NCI-H2081 treated with DMSO at 0.1 percent for 48 hours (cell line): ENCODE measurements at places on chromosomes 12 and 14.

GRCh38 chr12:19440019-19440858 is 947 bp downstream of the AEBP2 start:
- no peak for DNase-seq

DNA sequence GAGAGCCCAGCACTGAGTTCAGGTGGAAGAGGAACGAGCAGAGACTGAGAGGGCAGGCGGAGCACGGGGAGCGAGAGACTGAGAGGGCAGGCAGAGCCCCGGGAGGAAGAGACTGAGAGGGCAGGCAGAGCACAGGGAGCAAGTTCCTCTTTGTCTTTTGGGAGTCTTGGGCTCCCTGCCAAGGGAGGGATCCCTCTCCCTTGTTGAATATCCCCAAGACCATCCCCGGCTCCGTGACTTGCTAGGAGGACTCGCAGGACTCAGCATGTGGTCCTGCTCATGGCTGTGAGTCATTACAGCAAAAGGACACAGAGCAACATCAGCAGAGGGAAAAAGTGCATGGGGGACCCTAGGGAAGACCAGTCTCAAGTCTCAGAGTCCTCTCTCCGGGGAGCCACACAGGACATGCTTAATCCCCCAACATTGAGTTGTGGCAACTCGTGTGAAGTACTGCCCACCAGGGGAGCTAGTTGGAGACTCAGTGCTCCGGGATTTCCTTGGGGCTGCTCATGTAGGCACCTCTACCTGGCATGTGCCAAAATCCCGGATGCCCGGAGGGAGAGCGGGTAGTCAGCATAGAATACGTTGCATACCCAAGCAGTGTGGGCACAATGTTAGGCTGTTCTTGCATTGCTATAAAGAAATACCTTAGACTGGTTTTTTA is 81.0 kb downstream of the CCDC92 start:
- DNase-seq: no peak

DNA sequence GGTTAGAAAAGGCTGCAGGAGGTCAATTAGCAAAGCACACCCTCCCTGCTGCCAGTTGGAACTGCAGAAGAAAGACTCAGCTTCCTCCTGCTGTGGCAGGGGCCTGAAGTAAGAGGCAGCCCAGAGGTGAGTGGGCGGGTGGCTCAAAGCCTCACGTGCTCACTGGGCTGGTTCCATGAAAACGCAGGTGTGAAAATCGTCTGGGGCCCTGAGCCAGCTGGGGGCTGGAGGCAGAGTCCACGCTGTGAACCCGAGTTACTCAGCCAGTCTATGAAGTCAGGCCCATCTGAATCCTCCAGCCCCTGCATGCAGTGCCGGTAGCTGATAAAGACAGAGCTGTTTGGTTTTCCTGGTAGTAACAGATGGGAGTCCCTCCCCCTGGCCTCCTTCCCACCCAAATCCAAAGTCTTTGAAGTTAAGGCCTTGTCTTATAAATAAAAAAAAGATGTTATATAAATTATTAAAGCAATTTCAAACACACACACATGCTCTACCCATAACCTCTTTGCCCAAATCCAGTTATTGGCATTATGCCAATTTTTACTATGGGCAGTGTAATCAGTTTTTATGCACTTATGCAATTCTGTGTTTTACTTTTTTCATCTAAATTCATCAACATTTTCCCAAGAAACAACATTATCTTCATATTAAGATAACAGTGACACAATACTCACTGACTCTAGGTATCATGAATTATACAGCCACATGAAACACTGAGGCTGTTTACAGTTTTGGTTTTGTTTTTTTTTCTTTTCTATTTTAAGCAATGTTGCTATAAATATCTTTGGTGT is 57.9 kb upstream of the PNMA1 start:
- DNase-seq: peak; percentile 21

DNA sequence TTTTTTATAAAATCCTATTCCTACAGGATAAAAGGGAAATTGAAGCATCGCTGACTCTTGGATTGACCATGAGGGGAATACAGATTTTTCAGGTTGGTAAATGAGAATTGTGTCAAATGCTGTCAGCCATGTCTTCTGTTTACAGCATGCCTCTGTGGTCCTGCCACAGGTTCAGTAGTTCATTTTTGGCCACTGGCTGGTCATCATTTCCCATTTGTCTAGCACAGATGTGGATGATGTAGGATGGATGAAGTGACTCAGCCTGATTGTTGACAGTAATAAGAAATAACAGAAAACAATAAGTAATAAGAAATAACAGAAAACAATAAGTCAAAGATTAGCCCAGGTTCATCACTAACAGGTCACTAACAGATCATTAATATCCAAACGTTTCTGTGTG is 59.8 kb downstream of the FRMD6 start:
- DNase-seq: no peak

DNA sequence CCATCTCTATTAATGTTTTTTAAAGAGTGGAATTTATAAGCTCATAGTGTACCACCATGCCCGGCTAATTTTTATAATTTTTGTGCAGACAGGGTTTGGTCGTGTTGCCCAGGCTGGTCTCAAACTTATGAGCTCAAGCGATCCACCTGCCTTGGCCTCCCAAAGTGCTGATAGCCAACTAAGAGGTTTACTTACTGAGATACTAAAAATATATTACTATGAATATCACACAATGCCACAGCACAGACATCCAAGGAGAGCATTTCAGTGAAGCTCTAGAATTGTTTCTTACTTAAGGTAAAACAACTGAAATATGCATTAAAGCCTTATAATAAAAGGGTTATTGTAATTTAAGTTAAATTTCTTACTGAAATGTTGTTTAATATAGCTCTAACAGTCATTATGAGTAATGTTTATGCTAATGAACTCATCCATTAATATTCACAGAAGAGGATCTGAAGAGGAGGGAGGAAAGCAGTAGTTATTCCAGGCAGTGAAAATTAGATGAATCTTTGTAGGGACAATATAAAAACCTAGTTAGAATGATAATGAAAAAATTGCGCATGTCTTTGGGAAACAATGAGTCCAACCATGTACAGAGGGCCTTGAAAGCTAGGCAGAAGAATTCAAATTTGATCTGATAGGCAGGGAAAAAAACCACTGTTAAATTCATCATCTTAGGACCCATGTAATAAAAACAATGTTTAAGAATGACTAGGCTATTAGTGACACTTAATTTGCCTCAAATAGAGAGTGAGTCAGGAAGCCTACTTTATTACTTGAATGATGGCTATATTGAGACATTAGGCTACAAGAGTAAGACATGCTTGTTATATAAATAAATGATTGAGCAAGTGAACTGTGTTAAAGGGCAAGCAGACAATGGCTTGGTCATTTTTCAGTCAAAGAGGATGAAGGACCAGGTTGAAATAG is 99.2 kb downstream of the SLC41A2 start:
- DNase-seq: no peak

DNA sequence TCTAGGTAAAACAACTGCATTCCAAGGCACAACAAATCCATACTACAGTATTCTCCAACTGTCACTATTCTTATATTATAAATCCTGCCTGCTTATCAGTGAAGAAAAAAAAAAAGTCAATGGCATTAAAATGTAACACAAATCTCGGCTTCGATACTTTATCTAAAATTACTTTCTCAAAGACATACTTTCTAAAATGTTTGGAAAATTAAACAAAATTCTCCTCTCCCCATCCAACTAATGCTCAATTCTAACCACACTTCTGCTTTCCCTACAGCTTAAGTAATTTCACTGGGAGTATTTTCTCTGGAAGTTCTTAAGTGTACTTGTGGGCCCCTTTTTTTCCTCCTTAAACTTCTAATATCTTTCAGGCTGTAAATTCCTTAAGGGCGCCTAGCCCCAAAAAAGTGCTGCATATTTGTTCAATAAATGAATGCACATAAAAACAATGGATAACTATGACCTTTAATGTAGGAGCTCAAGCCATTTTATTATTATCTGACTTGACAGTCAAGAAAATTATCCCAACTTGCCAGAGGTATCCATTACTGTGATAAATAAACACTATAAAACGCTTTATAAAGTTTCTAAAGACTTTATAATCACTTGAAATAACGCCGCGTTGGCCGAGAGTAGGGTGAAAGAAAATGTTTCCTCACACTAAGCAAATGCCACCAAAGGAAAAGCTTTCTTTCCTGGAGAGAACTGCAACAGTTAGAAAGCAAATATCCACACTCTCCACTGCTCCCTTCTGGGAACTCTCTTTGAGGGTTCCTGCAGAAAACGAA is 977 bp downstream of the HEATR5A start:
- no peak for DNase-seq

DNA sequence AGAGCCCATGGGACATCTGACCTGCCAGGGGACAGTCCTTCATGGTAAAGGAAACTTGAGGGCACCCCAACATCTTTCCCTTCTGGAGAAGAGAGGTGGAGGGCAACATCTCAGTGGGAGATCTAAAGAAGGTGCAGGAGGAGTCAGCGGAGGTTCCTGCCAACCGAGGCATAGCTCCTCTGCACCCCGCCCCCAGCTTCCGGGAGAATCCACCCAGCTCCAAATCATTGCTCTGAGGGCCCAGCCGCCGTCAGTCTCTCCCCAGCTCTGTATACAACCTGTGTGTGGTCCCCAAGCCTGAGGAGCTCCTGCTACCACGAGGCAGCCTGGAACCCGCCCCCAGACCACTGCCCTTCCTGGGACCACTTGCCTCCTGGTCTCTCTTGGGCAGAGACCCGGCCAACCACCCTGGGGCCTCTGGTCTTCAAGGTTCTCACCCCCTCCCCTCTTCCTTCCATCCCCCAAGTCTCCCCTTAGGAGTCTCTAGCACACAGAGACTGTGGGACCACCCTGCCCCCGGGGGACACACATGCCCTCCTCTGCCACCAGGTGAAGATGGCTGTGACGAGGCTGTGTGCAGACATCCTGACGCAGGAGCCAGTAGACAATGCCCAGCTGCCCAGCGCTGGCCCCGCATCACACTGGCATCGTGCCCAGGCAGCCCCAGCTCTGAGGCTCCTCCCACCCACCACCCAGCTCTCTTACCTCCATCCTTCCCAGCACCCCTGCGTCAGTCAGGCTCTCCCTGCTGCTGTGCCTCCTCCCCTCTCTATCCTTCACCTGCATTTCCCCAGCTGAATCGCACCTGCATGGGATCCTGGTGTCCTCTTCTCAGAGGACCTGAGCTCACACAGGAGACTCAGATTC is 13.0 kb upstream of the NUDT14 start:
- peak; percentile 39 for DNase-seq

- no peak for DNase-seq
Observed at GRCh38 chr12:65561798-65562382, 262.4 kb upstream of the HMGA2 start.

- no peak for DNase-seq
Observed at GRCh38 chr12:80702889-80703805, 4.3 kb upstream of the MYF6 start.

DNA sequence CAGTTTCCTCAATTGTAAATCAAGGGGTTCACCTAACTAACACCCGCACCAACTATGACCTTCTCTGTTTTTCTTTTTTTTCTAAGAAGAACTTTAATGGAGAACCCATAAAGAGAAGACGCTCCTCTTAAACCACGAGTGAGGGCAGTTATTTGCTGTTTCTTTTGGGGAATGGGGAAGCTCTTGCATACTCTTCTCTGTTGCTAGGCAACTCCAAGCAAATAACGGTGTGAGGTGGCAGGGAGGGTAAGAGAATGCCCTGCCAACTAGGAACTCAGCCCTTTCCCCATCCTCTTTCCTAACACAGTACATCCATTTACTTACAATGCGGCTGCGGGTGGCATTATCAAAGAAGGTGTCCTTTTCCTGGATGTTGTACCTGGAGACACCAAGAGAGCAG is 114.9 kb downstream of the ANO2 start:
- no peak for DNase-seq
